ENCODE measurements at places on chromosomes 12 and 14.

GRCh38 chr14:96164861-96165490, 39.7 kb upstream of the BDKRB2 start:
- DNase-seq: no peak

- peak; percentile 52 for DNase-seq
These were observed 518.7 kb downstream of the TMEM121 start for GRCh38 chr14:106044949-106045596.

DNA sequence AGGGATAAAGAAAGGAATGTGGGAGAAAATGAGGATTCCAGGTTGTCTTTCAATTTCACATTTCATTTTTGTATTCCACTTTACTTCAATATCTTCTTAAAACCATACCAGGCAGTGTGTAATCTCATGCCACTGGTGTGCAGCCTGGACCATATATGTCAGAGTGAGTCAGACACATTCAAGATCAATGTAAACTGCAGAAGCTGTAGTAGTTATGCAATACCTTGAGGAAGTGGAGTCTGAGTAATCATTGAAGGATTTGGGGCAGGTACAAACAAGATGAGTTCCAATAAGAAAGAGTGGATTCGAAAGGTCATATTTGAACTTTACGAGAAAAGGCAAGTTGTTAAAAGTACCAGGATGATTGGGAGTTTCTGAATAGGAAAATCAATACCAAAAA, 14.1 kb downstream of the PLCZ1 start:
- no peak for DNase-seq

DNA sequence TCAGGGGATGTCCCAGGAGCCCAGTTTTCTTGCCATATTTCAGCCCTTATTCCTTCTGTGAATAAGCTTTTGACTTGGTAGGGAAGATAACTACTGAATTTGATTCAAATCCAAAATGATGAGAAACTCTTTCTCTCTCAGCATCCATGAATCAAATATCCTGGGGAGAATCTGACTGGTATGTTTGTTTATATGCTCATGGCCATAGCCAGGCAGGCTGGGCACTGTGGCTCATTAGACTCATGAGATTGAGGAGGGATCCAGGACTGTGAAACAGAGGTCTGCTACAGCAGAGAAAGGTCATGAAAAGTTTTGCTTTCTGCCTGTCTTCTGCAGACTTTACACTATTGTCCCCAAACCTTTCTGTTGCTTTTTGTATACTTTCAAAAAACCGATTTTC, 346.4 kb upstream of the ATP2B1 start:
- no peak for DNase-seq

DNA sequence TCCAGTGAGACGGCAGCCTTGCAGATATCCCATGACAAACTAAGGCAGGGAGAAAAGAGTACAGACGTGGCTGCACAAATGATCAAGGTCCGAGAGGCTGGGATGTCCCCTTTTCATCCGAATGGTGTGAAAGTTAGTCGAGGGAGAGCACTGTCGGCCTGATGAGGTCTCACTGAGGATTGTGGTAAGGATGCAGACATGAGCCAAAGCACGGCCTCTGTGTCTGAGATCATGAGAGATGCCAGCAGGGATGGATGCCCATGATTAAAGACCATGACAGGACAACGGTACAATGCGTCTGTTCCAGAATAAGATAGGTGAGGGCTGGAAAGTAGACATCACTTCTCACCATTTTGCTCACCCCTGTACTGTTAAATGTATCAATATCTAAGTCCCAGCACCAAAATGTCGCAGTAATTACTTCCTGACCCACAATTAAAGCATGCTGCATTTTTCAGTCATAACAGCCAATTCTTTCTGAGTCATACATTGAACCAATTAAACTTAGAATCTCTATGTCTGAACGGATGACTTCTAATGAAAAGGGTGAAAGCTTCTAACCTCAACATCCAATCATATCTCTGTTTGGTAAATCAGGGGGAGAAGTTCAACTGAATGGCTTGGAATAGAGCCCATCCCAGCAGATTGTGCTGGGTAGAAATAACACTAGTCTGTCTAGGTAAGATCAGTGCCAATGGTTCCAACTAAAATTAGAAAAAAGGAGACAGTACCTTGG, 249.6 kb upstream of the SOX5 start:
- no peak for DNase-seq

DNA sequence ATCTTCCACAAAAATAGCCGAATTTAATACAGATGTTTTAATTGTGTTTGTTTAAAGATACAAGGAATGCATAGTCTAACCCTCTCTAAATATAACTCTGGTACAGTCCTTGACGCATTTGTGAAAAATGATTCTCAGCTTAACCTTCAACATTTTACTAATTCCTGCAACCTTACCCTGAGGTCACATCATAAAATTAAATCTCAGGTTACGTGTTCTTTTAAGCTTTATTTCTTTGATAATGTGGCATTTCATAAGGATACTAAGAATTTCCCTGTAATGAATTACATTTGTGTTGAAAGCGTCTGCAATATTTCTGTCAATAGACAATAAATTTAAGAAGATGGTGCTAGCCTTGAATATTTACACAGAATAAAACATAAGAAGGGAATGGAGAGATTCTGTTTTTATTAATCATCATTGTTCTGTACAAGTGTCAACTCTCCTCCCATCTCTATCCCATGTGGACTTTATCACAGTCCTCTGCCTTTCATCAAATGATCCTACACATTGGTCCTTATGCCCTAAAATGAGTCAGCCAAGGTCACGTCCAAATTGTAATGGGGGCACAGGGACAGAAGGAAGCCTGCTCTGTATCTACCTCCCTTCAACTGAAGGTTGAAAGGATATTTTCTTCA, 769.3 kb upstream of the FLRT2 start:
- no peak for DNase-seq

DNA sequence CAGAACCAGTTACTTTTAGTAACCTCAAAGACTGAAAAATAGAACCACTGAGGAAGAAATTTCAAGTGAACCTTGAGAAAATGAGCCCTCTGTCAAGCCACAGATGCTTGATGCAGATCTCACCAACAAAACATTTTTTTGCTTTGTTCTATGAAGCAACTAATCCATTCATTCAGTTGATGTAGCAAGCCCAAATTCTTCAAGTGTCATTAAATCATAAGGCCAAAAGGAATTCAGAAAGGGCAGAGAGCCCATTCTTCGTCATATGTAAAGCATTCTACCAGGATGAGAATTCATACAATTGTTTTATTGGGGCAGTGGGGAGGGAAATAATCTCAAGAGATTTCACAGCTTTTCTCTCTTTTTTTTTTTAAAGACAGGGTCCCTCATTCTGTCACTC, 218.0 kb upstream of the RGS6 start:
- no peak for DNase-seq

GRCh38 chr12:52495389-52495788, 2.3 kb upstream of the KRT6A start:
- no peak for DNase-seq

DNA sequence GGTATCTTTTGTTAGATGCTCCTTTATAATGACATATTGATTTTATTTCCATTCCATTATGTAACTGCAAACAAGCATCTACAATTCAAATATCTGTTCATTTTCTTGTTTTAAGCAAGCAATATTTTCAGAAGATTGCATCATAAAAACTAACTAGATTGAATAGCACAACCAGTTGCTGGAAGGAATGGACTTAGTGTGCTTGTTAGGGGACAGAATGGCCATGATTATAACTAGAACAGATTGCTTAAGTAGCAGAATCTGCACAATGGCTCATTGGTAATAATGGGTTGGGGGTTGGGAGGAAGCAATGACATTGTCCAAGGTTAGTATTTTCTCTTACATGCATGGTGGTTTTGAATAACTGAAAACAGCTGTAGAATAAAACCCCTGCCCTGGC, 939.5 kb downstream of the SLC16A7 start:
- DNase-seq: no peak

DNA sequence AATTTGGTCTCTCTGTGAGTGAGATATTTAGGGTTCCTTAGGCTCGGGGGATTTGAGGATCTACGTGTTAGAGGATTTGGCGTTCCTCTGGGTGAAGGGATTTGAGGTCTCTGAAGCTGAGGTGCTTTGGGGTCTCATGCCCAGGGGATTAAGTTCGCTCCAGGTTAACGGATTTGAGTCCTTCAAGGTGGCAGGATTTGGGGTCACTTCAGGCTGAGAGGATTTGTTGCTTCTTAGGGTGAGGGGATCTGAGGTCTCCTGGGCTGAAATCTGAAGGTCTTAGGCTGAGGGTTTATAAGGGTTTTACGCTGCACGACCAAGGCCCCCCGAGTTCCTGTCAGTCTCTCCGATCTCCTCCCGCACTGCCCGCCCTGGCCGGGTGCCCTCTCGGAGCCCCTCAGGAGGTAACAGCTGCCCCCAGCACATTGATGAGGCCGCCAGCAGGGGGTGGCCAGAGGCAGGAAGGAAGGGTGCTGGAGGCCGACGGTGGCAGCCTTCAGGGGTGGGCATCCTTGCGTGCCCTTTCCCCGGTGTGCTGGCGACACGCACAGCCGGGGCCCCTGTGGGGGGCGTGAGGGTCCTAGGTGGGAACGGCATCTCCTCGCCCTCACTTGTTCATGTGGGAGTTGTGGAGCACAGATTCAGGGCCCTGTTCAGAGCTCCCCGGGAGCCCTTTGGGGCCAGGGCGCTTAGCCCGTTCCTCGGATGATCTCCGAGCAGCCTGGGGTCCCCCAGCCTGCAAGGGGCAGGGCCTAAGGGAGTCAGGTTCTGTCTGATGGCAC, 14.3 kb downstream of the CEP170B start:
- no peak for DNase-seq

- no peak for DNase-seq
These were observed 294.5 kb downstream of the GALC start for GRCh38 chr14:87698481-87698880.

- DNase-seq: no peak
These were observed 97.4 kb upstream of the ATF7IP start for GRCh38 chr12:14268120-14268515.

DNA sequence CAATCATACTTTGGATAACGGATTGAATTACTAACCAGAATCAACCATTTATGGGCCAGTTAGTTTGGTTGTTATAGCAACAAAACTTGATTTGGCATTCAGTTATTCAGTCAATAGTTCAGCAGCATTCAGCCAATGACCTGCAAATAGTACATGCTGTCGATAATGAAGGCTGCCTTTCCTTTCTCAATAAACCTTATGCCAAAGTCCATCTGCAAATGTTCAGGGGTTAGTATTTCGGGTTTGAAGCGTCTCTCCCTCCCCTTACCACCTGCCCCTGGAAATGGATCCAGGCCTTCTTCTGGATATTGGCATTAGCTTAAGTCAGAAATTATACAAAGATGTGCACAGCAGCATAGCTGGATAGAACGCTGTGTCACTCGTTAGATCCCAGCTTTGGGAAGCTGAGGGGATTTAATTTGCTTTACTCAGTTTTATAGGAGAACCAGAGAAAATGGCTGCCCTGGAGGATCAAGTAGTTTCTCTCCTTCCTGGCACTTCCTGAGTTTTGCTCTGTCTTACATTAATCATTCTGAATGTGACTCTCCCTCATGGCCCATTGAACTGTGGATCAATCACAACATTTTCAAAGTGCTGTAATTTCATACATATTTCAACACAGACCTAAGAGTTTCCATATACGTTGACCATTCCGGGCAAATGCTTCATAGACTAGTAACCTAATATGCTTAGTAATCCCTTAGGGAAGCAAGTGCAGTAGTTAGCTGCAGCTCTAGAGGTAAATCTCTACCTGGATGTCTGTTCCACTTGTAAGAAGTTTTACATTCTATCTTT, 46.7 kb upstream of the PTPRR start:
- no peak for DNase-seq

DNA sequence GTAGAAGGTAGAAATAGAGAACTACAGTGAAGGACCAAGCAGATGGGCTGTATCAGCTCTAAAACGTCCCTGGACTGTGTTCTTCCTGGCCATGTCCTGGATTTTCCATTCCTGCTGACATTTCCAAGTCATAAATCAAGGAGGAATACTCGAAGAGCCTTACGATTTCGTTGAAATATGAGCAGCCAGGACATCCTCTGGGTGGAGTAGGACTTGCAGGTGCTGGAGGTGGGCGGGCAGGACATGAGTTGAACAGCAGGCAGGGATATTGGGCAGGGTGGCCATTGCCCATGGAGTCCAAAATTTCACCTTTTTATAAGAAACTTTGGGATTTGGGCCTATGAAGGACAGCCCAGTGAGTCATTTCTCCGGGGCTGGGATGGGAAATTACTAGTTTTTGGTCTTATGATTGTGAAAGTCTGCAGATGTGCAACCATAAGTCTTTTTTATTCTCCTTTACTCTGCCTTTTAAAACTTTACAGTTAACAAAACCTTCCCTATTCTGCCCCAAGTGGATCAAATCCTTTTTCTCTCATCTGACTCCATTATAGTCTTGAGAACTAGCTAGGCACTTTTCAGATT, 88.8 kb downstream of the TMX1 start:
- no peak for DNase-seq

GRCh38 chr12:93348575-93349435, 28.9 kb upstream of the NUDT4 start:
- no peak for DNase-seq

DNA sequence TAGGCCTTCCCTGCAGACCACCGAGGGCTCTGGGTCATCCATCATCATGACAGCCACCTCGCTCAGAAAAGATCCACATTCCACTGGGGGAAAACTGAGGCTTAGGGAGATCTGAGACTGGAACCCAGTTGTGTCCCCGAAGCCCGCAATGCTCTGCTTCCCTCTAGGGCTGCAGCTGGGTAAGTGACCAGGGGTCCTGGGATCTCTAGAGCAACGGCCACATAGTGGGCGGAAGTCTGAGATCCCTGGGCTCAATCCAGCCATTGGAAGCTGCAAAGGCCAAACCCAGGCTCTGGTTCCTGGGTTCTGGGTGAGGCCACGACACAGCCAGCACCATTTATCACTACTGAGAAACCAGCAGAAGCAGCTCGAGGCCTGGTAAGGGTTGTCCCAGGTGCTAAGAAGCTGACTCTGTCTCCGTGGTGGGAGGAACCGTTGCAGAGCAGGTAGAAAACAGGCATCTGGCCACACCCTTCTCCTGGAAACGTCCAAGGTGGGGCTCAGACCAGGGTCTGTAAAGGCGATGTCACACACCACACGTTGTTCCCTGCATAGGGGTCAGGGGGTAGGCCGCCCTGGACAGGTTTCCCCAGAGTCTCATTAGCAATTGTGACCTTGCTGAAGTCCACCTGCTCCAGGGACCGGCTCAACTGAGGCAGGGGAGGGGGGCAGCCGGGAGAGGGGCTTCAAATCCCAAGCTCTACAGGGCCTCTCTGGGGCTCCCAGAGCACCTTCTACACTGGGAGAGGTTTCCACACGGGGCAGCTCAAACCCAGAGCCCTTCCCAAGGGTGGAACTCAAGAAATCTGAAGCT, 38.6 kb downstream of the BCL11B start:
- DNase-seq: peak; percentile 49
